ENCODE measurements at places on chromosomes 2 and 18.
A peak's percentile ranks its signal among the peaks of the same experiment; 100 is the strongest.

DNA sequence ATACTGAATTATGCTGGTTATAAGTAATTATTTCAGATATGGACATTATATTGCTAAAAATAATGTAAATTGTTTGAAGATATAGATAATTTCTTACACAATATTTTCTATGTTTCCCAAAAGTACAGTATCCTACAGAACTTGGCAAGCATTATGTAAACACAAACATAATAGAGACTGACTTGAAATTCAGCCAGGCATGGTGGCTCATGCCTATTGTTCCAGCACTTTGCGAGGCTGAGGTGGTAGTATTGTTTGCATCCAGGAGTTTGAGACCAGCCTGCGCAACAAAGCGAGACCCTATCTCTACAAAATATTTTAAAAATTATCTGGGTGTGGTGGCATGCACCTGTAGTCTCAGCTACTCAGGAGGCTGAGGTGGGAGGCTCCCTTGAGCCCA lies 1300.5 kb upstream of the DDX18 start:
- DNase-seq: no peak

- peak; percentile 74 for DNase-seq
These were observed at the start of gene BOLA3 for GRCh38 chr2:74147727-74148456. BOLA3 (minus strand) TSS chr2:74147912; CDS start chr2:74147874, 38 bp downstream.

DNA sequence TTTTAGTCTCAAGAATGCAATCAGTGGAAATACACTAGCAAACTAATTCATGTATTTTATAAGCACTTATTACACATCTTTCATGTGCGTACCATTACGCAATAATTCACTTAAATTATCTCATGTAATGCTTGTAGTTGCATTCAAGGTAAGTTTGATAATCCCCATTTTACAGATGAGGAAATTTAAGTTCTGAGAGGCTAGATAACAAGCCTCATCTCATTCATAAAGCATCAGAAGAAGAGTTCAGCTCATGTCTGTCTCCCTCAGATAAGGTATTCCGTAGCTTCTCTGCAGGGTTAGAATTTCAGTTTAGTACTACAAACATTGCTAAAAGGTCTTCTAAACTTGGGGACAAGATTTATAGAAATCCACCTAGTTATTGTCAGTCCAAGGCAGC lies 47.8 kb downstream of the HNMT start:
- DNase-seq: no peak

DNA sequence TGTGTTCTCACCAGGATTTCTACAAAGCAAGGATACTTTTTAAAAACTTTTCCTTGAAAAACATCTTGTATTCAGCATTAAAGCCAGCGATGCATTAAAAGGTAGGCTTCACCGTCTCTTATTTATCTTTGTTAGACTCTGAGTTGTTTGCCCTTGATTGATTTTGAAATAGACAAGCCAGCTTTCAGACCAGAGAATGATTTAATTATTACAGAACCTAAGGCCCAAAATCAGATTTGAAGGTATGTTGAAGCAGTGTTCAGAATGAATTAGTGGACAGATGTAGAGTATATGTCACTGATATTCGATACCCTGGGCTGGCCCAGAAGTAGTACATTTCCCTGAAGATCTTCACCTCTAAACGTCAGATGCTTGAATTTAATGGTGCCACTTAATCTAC lies 136.4 kb downstream of the THSD7B start:
- DNase-seq: no peak

DNA sequence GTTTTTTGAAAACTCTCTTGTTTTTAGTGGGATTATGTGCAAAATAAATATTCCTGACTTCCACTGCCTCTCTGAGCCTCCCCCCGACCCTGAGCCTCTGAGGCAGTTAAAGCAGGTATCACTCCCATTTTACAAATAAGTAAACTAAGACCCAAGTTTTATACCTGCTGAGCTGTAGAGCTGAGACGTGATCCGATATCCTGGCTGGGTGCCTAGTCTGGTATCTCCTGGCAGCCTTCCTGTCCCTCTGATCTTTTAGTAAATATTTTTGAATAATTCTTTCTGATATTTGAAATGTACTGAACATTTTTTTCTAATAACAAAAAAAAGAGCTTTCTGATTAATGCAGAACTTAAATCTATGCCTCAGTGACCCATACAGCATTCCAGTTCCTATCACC lies 108.3 kb upstream of the NOSTRIN start:
- DNase-seq: no peak

DNA sequence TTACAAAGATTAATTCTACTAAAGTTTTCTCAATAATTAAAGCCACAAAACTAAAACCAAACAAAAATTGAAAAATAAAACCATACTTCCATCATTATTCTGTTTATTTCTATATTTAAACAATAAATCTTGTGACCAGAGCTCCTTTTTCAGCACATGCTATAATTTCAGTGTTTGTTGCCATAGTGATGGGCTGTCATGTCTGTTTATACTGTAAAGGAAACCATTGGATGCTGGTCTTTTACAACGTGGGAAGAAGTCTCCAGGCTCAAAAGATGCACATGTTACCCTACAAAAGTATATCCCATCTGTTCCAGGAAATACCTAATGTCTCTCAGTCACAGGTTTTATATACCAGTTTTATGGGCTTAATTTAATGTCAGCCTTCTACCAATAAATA lies 100.1 kb upstream of the MC2R start:
- no peak for DNase-seq

GRCh38 chr2:189440644-189440946 lies 679 bp upstream of the WDR75 start:
- no peak for DNase-seq

- DNase-seq: no peak
These were observed 439.1 kb upstream of the GCFC2 start for GRCh38 chr2:76149846-76150245.

GRCh38 chr2:73700661-73701447 lies 36.3 kb downstream of the TPRKB start:
- no peak for DNase-seq

DNA sequence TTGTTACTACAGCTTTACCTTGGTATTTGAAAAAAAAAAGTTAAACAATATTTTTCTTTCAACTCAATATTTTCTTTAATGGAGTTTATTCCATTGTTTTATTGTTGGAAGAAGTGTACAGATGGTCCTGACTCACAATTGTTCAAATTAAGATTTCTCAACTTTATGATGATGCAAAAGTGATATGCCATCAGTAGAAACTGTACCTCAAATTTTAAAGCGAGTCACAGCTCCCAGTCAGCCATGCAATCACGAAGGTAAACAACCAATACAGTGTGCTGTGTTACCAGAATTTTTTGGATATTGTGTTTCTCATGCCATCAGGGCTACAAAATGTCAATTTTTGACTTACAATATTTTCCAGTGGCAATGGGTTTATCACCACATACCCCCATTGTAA lies 54.0 kb upstream of the COL5A2 start:
- no peak for DNase-seq

GRCh38 chr18:11496526-11497172 lies 112.7 kb upstream of the SLC35G4 start:
- no peak for DNase-seq

- no peak for DNase-seq
These were observed 7.4 kb downstream of the TMEM127 start for GRCh38 chr2:96258166-96259022.

DNA sequence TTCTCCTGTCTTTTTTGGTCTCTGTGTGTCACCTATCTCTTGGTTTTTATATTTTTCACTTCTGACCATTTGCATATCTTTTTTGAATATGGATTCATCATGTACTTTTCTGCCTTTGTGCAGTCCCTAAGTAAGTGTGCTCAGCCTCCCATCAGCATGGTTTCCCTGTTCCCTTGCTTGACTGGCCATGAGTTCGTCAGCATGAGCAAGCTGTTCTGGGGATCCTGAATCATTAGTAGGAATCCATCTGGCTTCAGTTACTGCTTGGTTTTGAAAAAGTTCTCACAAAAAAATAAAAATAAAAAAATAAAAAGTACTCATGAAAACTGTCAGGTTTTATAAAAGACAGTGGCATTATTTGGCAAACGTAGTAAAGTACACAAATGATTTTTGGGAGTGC lies 144.1 kb downstream of the NCOA1 start:
- DNase-seq: no peak

DNA sequence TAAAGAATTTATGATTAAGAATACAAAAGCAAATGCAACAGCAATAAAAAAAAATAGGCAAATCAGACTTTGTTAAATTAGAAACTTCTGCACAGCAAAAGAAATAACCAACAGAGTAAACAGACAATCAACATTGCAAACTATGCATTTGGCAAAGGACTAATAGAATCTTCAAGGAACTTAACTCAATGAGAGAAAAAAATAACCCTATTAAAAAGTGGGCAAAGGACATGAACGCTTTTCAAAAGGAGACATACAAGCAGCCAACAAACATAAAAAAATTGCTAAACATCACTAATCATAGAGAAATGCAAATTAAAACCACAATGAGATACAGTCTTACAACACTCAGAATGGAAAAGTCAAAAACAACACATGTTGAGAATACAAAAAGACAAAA lies 166.0 kb upstream of the DSEL start:
- no peak for DNase-seq

GRCh38 chr2:189210250-189211087 lies 30.9 kb upstream of the COL5A2 start:
- DNase-seq: peak; percentile 29

- no peak for DNase-seq
These were observed 53.6 kb upstream of the GRHL1 start for GRCh38 chr2:9897846-9898245.

DNA sequence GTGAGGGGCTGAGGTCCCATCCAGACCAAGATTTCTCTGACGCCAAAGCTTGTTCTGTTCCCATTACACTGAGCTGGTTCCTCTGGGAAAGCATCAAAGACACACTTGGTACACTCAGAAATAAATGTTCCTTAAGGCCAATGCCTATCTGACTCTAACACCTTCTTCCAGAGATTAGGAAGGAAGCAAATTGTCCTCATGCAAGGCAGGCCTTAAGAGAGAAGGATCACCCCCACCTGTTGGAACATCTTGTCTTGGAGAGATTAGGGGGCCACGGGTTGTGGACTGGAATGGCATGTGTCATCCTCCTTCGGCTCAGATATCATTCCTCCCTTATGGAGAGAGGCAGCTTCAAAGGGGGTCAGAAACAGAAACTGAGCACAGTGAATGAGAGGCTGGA lies 100.2 kb downstream of the ANKRD44 start:
- no peak for DNase-seq

DNA sequence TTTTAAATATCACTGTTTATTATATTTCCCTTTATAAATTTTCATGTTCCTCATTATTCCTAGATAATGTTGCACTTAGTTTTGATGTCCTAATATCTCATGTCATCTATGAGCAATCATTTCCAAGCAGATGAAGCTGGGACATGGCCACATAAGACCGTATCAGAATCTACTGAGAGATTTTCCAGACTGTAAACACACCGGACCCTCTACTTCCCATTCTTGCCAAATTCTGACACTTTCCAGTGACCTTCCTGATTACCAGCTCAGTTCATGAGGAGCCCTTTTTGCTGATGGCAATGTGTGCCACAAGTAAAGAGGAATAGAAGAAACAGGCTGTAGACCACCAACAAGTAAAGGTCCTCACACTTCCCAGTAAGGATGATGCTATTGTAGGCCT lies 20.3 kb upstream of the PDE1A start:
- DNase-seq: no peak

GRCh38 chr2:8663997-8664396 lies 17.9 kb upstream of the ID2 start:
- DNase-seq: no peak

DNA sequence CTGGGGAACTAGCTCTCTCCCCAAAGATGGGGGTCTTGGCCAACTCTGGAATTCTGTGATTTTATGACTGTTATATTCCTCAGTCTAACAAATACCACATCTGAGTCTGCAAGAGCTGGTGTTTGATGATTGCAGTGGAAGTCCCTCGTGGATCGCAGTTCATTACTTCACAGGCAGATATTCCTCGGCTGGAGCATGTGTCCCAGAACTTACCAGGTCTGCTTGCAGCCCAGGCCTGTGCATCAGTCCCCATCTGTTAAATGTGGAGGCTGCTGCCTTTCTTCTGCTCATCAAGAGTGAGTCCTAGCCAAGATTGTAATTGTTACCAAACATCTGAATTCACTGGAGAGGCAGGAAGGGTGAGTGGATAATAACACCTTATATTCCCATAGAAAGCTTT lies 55.5 kb downstream of the PRKCE start:
- no peak for DNase-seq

- no peak for DNase-seq
These were observed 8.6 kb downstream of the AGFG1 start for GRCh38 chr2:227480528-227480927.

DNA sequence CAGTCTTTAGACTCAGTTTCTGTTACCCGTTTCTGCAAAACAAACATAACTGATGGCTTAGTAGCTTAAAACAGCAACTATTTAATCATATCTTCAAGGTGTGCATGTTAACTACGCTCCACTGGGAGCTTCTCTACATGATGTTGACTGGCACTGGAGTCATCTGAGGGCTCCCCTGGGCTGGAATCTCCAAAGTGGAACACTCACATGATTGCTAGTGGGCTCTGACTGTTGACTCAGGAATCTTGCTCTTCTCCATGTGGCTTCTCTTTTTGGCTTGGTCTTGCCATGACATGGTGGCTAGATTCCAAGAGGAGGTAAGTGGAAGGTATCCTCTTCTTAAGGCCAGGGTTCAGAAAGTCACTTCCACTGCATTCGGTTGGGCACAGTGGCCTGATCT lies 160.8 kb downstream of the PMAIP1 start:
- DNase-seq: no peak

DNA sequence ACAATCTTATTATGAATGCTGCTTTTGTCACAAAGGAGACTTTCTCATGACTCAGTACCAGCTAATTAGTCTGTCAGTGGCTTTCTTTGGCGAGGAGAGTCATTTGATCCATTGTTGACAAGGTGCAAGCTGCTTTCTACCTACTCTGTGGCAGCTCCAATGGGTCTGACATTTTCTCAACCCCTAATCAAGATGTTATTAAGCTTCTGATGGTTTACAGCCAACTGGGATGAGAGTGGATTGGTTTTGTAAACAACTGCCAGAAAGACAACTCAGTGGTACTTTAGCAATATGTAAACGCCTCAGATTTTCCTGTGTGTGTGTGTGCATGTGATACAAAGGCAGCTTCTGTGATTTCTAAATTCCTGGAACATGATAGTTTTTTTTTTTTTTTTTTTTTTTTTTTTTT lies 8.2 kb upstream of the CLIP4 start:
- peak; percentile 87 for DNase-seq

DNA sequence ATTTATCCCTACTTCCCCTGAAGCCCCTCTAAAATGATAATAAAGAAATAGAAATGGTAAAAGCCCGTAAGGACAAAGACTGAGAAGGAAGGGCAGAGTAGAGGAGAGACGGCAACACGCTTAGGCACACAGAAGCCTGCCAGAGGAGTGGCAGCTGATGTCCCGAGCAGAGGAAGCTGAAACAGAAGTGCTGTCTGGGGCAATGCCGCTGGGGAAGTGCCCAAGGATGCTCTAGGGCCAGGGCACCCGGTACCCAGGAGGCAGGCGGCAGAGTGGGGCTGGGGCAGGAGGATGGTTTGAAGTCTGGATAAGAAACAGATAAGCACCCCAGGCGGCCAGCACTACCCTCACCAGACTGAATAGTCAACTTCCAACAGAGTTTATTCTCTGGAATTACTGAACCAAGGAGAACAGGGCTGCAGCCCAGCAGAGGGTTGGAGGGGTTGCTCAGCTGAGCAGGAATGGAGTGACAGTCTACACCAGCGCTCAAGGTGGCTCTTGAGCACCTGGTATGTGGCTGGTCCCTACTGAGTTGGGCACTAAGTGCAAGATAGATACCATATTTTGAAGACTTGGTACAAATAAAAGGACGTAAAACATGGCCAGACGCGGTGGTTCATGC lies 22.4 kb downstream of the TMEM37 start:
- DNase-seq: no peak

Measured in NCI-H2227 treated with DMSO at 0.1 percent for 48 hours (cell line).